ENCODE measurements at places on chromosomes 1 and 21.

DNA sequence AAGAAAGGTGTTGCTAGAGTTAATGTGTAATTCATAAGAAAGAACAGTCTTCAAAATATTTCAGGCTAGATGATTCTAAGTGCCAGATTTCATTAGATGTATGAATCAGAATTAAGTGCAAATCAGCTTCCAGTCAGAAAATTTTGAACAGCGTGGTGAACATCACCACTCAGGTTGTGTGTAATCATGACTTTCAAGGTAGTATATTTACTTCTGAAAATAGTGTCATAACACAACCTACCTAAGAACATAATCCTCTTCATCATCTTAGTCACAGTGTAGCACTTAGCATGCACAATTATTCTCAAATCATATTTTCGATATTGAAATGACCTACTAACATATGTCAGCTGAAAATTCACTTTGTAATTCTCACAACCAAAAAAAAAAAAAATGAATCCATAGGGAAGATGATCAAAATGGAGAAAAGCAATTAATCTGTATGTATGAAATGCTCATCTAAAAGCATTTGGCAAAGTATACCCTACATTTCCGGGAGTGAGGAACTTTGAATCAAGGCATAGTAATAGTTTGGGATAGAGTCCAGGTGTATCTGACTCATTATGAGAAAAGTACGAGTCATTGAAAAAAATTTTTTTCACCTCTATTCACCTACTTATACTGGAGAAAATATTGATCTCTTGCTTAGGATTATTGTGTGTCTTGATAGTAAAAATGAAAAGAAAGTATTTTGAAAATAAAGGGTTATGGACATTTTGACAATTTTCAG is 221.8 kb upstream of the CHRM3 start:
- DNase-seq: no peak

GRCh38 chr1:66492424-66492823 is 41.5 kb upstream of the SGIP1 start:
- DNase-seq: no peak

GRCh38 chr1:181577475-181577874 is 94.2 kb downstream of the CACNA1E start:
- DNase-seq: no peak

DNA sequence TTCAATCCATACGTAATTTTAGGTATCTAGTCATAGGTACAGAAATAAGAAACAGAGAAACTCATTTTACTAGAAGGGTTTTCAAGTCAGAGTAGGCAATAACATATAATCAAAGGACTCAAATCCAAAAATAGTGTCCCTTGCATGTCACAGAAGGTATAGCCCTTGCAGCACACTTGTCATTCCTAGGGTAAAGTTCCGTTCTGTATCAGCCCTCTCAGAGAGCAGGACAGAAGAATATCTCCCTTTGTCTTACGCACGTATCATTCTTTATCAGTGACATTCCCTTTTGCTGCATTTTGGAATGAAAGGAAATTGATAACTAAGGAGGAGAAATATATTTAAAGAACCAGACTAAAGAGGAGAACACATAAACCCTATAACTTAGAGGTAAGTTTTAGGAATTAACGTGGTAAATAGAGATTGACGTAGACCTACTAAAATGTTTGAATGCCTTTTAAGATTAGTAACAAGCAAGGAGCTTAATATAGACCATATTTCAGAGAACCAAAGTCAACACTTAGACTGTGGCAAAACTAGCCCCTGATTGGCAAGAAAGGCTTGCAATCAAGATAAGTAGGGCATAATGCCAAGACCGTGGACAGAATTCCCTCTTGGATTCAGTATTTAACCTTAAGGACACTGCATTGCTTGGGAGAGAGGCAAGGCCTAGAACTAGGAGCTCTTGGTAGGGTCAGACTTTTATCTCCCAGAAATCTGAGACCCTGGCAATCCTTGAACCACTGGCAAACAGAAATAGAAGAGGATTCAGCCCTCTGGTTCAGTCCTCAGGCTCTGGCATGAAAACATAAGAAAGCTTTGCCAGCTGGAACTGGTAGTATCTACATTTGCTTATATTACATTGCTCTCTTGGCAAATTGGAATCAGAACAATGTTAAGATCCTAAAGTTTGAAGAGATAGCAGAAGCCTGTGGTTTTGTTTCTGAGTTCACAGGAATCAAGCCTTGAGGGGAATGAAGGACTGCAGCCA is 232.1 kb downstream of the ASTN1 start:
- DNase-seq: no peak

- DNase-seq: no peak
Measured at GRCh38 chr1:69492286-69492685, 75.4 kb upstream of the LRRC7 start.
